Hematopoietic multipotent progenitor cell treated with erythropoietin and hydrocortisone succinate and interleukin-3 and kit ligand, for 17 days (in vitro differentiated cells): ENCODE measurements at places on chromosomes 6 and 20.
A peak's percentile ranks its signal among the peaks of the same experiment; 100 is the strongest.

DNA sequence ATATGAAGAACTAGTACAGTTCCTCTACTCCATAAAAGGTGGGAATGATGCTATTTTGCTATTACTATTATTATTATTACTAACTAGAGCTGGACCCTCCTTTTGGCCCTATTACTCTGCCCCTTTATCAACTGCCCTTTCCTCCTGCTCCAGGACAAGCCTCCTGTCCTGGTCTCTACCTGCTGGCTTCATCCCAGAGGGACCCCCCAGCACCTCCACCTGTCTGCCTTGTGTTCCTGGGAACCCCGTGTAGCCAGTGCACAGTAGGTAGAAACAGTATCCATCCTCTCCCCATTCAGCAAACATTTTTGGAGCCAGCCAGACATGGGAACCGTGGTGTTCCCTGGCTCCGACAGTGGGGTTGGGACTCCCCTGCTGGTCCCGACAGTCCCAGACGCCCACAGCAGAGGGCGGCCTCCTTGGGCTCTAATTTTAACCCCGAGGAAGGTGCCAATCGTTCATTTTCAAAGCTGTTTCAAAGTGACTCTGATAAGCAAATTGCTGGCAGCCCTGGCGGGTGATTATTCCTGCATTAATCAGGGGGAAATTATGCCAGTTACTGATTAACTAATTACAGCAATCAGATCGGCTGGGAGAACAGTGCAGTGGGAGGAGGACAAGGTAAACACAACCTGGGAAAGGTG lies 44.2 kb upstream of the MDGA1 start:
- DNase-seq = no peak

DNA sequence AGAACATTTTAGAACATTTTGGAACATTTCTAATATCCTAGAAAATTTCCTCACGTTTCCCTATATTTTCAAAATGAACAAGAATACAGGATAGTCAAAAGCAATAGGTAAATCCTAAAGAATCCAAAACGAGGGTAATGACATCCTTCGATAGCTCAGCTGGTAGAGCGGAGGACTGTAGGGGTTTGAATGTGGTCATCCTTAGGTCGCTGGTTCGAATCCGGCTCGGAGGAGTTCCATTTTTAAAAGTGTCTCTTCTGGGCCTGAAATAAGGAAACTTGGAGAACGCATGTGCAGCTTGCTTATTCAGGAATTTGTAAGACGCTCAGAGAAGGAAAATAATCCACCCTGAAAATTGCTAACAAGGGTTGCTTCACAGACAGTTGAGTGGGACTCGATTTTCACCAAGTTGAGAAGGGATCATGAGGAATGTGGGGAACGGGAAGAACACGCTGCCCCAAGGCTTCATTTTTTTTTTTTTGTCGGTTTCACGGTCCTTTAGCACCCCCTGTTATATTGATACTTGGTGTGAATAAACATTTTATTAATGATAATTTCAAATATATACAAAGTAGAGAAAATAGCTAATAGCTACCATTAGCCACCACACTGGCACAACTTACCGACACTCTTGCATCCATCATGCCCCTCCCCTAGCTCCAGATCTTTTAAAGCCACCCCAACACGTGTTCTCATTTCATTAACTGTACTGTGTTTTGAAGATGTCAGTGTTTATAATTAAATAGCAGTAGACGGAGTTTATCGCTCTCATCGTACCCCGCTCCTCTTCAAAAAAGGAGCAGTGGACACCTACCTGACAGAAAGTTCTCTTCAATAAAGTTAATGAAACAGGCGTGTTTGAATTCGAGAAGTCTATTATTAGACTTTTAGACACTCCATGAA lies 1.8 kb upstream of the ABT1 start:
- DNase-seq = peak; percentile 25

DNA sequence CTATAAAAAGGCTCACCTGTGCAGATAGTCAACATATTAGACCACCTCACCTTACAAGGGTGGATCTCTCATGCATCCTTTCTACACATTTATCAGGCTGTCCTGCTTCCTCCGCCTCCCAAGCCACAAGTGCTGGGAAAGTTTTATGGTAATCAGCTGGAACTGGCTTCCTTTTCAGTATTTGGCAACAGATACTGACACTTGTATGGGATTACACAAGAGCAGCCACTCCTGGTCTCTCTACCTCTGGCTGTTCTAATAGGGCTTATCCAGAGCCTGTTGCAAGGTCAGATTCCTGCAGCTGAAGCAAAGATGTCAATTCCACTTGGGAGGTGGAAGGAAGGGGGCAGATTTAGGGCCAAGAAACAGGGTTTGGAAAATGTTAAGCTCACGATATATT lies 503 bp upstream of the GPLD1 start:
- no peak for DNase-seq

GRCh38 chr6:55643861-55644260 lies 64.9 kb upstream of the HMGCLL1 start:
- no peak for DNase-seq

DNA sequence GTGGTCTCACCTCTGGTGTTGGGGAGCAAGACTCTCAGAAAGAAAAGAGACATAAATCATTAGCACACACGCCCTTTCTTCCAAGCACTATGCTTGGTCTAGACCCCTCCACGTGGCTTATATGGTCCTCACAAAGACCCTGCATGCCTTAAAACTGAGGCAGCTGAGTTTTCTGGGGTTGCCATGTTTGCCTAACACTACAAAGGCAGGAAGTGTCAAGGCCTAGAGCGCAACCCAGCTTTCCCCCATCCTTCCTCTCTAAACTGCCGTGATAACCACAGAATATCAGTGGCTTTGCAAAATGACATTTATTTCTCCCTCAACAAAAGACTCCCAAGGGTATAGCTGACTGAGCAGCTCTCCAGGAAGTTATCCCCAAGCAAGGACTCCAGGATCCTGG lies 146.5 kb upstream of the TOP1 start:
- DNase-seq = no peak

- no peak for DNase-seq
Observed at GRCh38 chr20:63743210-63743970, 3.8 kb downstream of the SLC2A4RG start.

DNA sequence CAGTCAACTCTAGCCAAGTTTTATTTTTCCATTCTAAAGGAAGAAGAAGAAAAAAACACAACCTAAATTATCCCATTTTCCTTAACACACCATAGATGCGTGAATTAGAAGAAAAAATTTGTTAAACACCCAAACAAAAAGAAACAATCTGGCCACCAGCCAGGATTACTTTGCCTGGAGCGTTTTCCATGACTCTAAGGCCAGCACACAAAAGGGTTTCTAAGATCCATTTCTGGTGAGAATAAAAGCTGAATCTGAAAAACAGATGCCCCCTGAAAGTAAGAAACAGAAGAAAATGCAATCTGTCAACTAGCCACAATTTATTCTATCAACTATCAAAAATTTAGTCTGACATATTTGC lies 267.2 kb upstream of the SULF2 start:
- DNase-seq = no peak

- peak; percentile 18 for DNase-seq
Observed at GRCh38 chr20:33672426-33673113, 1.7 kb downstream of the NECAB3 start.

DNA sequence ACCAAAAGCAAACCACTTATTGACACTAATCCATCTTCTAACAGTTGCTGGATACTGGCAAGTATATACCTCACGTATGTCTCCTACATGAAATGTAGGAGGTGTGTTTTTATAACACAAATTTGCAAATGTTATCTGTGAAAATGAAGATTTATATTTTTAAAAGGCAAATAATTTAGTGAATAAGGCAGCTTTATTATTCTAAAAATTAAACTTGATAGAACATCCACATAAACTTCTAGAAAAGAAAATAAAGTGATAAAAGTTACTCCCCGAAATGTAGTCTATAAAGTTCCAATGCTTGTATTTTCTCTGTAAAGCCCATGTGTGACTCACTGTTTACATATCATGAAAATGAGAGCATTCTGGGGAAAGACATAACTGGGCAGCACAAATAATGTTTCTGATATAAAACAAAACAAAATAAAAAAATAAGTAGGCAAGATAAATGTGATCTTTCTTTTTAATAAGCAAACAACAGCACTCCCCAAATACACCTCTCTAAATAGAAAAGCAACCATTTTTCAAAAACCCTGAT lies 84.4 kb downstream of the MAP7 start:
- DNase-seq = no peak

- DNase-seq = no peak
Observed at GRCh38 chr6:150336299-150336698, 32.5 kb upstream of the IYD start.

GRCh38 chr6:149984773-149985172 lies 21.0 kb downstream of the ULBP1 start:
- no peak for DNase-seq

DNA sequence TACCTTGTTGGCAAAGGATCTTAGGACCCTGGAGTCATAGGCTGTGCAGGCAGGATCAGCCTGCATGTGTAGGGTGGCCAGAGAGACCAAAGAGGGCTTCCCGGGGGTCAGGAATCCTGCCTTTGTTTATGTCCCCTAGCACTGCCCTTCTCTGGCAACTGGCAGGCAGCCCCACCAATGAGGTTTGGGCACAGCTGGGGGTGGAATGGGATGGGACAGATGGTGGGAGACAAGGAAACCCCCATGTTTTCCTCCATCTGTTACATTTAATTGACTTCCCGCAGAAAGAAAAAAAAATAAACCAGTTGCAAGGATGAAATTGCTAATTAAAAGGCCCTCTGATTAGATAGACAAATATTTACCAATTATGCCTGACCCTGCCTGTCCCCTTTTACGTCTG lies 27.6 kb downstream of the CD40 start:
- no peak for DNase-seq

DNA sequence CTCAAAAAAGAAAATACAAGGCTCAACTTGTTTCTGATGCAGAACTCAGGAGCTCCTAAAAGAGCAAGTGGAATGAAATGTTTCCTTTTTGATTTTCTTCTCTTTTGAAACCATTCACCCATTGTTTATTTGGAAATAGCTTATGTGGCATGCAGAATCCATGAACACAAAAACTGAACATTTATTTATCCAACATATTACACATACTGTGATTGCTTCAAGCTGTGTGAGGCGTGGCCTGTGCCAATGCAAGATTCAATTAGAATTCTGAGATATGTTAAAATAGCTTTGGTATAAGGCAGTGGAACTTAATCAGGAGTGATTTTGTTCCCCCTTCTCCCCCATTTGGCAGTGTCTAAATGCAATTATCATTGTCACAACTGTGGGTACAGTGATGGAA lies 45.9 kb upstream of the CARMIL1 start:
- DNase-seq = no peak

DNA sequence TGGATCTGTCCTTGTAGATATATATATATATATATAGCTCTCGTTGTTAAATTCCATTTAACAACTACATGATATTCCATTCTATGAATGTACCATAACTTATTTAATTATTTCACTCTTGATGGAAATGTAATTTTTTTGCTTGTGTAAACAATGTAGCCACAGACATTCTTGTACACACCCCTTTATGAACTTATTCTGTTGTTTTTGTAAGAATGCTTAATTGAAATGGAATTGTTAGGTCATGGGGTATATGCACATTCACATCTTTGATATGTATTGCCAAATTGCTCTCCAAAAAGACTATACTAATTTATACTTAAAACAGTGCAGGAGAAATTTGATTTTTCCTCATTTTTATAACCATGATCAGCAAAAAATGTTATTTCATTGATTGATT lies 67.2 kb downstream of the MAP3K4 start:
- no peak for DNase-seq

GRCh38 chr20:37640600-37641561 lies 52.9 kb upstream of the CTNNBL1 start:
- no peak for DNase-seq

DNA sequence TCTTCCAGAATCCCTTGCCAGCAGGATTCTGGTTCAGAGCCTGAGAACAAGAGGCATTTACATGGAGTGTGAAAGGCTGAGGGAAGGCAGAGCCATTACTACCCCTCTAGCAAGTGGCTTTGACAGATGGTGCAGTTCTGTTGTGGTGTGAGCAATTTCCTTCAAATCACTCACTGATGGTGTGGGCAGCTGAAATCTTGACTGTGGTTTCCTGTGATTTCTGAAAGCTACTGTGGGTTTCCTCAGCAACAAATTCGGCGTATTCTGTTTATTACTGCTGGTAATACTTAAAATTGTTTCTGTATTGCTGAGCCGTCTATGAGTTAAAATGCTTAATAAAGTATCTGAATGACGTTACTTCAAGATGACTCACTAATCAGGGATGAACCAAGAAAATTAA lies 181.5 kb upstream of the TCF21 start:
- no peak for DNase-seq

DNA sequence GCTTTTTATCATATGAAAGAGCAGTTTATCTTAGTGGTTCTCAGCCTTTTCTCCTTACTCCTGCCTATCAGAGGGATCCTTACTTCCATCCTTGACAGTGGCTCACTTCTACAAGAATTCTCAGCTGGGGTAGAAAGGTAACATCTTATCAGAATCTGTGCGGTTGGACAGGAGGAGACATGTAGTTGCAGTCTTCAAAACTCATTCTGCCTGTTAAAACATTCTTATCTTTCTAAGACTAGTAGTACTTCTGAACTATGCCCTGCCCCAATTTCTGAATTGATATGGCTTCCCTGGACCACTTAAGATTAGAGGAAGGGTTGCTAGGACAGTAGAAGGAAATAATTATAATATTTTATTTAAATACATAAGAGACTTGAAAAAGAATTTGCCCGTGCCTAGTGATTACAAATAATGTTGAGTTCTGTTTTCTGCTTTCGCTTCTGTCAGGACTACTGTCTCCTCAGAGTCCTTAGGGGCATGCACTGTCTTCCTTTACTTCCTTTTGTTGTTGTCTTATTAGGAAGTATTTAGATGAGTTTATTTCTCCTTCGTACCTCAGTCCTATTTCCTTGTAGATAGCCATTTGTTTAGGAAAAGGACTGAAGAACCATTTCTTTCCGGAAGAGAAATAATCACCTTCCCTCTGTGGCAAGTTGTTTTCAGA lies 24.9 kb downstream of the BLTP3A start:
- peak; percentile 43 for DNase-seq

DNA sequence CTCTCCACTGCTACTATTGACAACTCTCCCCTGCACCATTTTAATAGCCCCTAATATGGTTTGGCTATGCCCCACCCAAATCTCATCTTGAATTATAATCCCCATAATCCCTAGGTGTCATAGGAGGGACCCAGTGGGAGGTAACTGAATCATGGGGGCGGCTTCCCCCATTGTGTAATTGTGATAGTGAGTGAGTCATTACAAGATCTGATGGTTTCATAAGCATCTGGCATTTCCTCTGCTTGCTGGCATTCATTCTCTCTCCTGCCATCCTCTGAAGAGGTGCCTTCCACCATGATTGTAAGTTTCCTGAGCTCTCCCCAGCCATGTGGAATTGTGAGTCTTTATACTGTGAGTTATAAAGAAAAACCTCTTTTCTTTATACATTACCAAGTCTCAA lies 74.1 kb upstream of the TCF21 start:
- no peak for DNase-seq

GRCh38 chr20:38434301-38434741 lies 807 bp downstream of the SNHG17 start:
- DNase-seq = no peak

DNA sequence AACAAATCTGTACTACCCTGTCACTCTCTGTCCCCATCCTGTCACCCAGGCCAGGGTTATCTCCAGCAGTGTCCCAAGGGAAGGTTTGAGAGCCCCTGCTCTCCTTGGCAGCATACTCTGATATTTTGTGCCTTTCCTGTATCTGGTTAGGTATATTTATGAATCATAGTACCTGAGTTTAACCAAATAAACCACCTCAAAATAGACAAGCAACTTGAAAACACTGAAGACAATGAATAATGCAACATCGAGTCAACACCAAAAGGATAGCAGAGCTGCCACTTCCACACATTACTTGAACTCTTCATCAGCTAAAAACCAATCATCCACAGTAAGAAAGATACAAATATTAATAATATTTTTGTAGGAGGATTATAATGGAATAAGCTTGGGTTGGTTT lies 142.6 kb upstream of the TAB2 start:
- DNase-seq = no peak
